ENCODE measurements at places on chromosomes 3 and 15.
A peak's percentile ranks its signal among the peaks of the same experiment; 100 is the strongest.

DNA sequence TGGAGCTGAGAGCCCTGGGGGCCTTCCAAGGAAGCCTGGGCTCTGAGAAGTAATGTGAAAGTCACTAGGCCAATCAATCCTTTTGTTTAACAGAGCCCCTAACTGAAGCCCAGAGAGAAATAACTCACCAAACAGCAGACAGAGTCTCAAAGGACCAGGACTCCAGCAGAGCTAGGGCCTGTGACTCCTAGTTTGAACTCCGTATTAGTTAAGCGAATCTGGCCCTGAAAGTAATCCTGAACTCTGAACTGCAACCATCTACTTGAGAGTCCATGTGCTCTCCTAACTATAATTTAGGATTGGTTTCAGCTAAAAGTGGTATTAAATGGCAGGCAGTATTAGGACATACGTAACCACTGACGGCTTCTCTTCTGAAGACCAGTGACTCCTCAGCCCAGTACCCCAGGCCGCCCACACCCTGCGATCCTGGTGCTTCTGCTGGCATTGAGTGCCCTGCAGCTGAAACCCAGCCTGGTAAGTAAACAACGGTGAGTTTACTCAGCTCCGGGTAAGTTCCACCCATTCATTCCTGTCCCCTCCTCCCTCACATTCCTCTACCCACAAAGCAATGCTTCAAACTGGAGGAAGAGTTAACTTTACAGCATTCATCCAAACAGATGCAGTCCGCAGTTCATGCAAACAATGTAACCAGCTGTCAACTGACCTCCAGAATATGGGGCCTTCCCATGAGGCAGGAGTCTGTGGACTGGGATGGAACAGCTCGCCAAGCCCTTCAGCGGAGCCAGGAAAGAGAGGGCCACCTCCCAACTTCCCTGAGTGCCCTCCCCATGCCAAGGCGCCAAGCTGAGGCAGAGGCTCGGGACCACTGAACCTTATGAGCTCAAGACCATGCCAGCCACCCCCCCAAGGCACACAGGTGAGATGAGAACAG is 7.3 kb downstream of the MYO5C start:
- DNase-seq = no peak

DNA sequence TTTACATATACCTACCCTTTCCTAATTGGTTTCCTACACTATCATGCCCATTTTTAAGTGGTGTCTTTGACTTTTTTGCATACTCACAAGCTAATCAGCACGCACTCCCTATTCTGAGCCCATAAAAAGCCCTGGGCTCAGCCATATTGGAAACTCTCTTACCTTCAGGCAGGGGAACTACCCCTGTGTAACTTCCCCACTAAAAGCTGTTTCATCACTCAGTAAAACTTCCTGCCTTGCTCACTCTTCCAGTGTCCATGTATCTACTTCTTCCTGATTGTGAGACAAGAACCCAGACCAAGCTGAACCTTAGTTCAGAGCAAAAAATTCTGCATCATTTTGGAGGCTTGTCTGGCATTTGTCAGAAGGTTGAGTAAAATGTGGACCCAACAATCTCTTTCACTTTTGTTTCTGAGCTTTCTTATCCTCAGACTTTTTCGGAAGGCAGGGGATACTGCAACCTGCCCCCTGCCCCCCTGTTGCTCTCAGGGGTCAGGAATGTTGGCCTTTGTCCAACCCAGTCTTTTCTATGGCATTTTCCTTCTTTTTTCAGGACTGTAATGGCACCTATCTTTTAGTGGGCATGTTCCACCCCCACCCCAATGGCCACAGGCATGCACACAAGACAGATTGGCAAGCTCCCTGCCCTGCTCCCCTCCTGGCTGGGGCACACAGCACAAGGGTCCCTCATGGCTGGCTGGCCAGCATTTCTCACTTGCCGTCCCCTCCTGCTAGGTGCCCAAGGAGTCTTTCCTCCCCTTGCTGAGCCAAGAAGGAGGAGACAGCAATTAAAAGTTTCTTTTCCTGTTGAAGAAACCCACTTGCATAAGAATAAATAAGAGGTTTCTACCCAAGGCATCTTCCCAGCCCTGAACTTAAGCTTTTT is 26.3 kb upstream of the TMEM45A start:
- no peak for DNase-seq

GRCh38 chr3:8709801-8710507 is 23.6 kb upstream of the CAV3 start:
- DNase-seq = peak; percentile 5

DNA sequence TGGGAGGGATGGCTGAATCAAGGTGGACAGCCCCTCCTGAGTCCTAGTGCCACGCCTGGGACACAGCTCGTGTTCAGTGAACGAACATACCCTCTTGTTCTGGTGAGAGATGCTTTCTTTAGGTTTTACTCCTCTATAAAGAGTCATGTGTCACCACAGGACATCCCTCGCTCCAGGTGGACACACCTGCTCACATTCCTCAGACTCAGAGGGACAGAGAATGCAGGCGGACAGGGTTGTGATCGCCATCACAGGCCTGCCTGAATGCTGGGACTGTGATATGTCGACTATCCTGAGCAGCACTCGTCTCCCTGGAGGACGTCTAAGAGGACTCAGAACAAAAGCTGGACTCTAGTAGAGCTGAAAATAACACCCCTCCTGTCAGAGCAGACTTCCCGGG is 96.4 kb upstream of the SNRPA1 start:
- no peak for DNase-seq

DNA sequence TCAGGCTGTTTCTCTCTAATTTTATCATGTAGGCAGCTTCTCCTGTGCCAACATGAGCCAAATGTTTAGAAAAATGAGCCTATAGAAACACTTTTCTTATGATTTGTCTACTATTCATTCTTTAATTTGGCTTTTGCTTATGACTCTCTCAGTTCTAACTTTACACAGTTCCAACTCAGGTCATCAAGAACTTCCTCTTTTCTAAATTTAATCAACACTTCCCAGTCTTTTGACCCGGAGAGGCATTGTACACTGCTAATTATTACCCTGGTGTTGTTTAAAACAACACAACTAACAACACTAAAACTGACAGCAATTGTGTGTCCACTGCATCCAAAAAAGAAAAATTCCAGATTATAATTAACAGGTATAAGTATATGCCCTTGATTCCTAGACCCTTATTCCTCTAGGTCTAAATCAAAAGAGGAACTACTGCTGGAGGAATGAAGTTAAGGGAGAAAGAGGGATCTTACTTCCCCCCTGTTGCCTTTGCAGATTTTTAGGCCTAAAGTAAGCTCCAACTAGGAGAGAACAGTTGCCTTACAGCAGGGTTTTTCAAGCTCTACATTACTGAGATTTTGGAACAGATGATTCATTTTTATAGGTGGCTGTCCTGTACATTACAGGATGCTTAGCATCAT is 332.2 kb upstream of the GOLIM4 start:
- DNase-seq = no peak

- DNase-seq = no peak
Measured at GRCh38 chr3:110816008-110816407, 255.6 kb upstream of the NECTIN3 start.

- DNase-seq = peak; percentile 54
Measured at GRCh38 chr3:114299421-114299820, 5.6 kb downstream of the TIGIT start.
